Globus pallidus (tissue), 1 donor: ENCODE measurements at places on chromosomes 4 and X.

DNA sequence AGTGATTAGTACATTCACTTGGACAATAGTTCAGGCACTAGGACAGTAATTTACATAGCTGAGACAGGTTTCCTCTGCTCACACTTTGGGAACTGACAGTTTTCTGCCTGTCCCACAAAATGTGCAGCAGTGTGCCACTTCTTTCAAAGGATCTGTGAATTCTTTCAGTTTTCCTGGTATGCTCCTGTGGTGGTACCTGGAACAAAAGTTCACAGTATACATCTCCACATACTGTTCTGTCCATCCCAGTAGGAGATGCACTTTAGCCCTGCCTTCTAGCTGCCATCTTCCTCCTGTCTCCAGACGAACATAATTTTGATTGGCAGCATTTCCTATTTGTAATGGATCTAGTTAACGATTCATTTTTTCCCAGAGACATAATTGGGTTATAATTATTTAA, 360.8 kb upstream of the CXorf51B start:
- DNase-seq, result no peak

- DNase-seq, result no peak
Observed at GRCh38 chrX:132257116-132257515, 37.9 kb upstream of the RAP2C start.

- DNase-seq, result no peak
Observed at GRCh38 chrX:78747971-78748370, 451 bp downstream of the LPAR4 start.

- DNase-seq, result peak; percentile 63
Observed at GRCh38 chrX:28850955-28851354, 263.7 kb downstream of the IL1RAPL1 start.

- DNase-seq, result no peak
Observed at GRCh38 chr4:15737255-15737654, 34.4 kb downstream of the BST1 start.

DNA sequence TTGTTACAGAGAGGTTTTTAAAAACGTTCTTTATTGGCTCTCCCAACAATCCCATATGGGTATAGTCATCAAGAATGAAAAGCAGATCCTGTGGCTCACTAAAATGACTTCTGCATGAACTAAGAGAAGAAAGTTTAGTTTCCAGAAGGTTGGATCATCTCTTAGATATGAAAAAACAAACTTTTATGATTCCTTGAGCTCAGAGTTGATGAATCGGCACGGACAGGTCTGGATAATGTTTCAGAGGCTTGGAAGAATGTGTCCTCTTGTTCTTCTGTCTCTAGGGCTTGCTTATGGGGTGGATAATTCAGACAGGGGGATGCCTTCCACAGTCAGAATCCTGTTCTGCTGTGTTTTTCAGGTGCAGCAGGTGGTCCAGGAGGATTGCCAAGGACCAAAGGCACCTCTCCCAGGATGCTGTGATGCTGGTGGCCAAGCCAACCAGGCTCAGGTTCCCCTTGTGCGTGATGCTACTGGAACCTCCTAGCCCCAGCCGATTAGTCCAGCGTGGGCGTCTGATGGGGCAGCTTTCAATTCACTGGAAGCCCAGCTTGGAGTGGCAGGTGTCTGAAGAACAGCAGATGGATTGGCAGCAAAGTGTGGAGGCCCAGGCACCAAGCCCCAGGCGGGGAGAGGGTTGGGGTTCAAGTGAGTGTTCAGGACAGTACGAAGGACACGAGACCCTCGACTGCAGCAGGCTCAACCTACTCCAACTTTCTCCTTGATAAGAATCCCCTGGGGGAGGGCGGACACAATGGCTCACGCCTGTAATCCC, 30.3 kb downstream of the CCKAR start:
- no peak for DNase-seq

DNA sequence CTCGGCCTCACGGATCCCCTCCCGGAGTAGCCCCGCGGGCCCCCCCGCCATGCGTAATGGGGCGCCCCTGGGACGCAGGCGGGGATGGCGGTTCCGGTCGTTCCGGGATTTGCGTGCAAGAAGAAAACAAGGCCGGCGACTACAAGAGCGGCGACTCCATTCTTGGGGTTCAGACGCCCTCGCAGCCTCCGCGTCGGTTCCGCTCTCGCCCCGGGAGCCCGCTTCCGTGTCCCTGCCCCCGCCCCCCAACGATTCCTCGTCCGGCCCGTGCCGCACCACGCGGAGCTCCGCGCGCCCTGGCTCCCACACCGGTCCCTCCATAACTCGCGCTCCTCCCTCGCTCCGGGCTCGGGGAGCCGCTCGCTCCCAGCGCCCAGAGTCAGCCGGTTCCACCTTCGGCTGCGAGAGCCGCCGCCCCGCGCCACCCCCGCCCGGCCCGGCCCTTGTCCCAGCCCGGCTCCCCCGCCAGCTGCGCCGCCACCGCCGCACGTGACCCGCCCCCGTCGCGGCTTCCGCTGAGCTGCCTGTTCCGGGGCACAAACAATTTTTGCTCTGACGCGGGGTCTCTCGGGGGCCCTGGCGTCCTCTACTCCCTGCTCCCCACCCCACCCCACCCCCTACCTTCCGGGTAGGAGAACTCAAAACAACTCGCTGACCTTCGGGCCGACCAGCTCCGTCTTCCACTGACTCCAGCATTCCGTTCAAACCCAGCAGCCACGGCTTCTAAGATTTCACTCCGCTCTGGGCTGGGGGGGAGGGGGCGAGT, 78.8 kb upstream of the BCOR start:
- DNase-seq, result no peak

DNA sequence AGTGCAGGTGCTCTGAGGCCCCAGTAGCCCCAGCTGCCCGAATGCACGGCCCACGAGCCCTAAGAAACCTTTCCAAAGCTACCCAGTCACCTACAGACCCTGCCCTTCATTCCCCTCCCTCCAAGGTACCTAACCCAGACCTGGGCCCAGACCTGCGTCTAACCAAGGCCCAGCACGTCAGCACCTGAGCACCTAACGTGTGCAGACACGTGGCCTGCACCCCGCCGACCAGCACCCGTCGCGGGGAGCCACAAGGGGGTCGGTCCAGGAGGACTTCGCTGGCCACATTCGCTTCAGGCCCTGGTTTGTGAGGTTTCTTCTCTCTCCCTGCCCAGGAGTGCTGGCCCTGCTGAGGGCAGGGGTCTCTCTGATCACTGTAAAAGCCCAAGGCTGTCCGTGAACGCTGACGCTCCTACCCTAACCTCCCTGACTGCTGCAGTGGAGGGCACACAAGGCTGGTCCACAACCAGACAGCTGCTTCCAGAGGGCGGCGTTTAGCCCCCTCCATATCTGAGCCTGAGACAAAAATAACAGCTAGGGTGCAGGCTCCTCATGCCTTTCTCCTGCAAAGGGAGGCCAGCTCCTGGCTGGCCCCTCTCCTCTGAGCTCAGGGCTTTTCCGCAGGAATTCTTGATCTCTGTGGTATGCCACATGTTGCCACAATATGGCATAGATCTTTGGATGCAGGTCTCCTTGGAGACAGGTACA, 31.8 kb downstream of the WDR1 start:
- DNase-seq, result no peak

DNA sequence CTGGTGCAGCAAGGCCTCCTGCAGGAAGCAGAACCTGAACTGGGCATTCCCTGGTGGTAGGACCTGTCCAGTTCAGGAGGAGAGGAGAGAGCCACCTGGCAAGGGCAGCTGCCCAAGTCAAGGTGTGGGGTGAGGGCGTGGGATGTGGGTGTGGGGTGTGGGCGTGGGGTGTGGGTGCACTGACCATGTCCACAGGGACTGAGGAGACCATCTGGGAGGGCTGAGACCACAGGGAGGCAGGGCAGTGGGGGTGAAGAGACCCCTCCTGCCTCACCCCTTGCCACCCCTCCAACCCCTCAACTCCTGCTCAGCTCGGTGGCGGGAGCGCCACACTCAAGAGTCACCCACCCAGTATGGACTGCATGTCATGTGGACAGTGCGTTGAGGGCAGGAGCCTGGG, 117.9 kb downstream of the CPZ start:
- DNase-seq, result no peak

DNA sequence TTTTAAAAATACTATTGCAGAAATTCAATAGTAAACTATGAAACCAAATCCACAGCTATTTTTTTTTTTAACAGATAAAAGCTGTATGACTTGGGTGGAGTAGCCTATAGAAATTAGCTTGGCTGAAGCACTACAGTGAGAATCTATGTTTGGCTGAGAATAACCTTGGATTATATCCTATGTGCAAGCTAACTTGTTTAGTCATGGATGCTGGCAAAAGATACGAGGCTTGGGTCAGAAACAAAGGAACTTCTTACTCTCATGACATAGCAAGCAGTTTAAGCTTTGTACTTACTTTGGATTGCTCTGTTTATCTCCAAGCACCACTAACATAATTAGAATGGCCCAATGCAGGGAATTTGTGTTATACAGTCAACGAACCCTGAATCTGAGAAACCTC, 119.2 kb upstream of the GRID2 start:
- no peak for DNase-seq

DNA sequence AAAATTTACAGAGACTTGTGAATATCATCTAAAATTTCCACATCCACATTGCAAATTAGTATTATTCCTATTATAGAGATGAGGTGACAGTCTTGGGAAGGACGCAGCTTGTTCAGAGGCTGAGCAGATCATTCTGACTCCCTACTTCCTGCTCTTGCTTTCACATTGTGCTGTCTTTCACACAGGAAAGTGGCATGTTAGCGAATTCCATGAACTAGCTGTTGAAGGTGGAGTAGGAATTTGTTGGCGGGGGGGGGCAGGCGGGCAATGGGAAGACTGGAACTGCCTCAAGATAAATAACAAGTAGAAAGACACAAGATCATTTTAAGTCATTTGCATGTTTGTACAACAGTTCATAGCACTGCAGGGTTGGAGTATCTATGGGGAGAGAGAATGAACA, 2.3 kb downstream of the PF4V1 start:
- DNase-seq, result no peak

GRCh38 chr4:81360737-81361136, 111.0 kb downstream of the RASGEF1B start:
- no peak for DNase-seq

- DNase-seq, result no peak
Observed at GRCh38 chr4:169668069-169668721, 47.8 kb downstream of the CLCN3 start.

- DNase-seq, result no peak
Observed at GRCh38 chr4:89000382-89000781, 56.6 kb downstream of the FAM13A start.

DNA sequence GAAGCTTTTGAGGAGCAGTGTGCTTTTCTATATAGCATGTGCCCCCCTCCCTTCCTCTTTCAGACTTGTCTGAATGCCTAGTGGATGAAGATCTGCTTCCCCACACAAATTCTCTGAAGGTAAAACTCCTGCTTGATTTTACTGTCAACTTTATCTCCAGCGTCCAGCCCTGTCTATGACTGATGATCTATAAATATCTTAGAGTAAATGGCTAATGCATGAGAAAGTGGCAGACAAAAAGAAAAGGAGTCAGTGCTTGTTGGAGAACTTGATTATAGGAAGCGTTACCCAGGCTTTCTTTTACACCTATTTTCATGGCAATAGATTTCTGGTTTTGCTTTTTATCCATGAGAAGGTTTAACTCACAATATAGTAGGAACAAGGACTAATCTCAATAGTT, 168.3 kb upstream of the HS3ST1 start:
- no peak for DNase-seq

DNA sequence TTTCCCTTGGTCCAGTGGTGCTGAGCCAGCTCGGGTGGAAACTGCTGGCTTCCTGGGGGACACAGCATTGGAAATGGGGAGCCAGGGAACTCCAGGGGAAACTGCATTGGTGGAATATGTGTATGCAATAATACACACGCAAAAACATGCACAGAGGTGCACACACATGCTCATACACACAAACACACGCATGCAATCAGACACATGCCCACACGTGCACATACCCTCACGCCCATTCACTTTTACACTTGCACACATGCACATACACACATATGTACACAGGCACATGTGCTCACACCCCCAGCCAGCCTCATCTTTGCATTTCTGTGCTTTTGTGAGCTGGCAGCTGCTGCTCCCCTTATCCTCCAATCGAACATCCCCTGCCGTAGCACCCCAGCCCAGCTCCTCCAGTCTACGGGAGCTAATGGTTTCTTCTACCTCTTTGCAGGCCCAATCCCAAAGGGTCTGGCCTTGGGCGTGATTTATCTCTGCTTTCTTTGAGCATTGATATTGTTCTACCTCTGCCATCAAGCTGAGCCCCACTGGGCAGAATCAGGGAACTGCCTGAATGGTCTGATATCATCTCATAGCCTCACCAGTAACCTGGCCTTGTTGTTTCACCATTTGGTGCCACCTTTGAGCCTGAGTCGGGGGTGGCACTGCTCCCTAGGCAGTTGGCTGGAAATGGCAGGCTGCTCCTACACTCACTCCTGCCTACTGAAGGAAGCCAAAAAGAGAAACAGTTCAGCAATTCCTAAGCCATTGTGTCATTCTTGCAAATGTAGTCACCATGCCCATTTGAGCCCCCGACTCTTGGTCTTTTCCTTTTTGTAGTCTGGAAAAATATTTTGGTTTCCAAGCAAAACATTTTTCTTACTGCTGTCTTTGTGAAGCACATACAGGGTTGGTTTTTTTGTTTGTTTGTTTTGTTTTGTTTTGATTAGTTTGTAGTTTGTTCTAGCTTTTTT, 104.4 kb upstream of the MAMLD1 start:
- DNase-seq, result no peak

GRCh38 chrX:38961936-38962335, 160.7 kb downstream of the MID1IP1 start:
- no peak for DNase-seq

DNA sequence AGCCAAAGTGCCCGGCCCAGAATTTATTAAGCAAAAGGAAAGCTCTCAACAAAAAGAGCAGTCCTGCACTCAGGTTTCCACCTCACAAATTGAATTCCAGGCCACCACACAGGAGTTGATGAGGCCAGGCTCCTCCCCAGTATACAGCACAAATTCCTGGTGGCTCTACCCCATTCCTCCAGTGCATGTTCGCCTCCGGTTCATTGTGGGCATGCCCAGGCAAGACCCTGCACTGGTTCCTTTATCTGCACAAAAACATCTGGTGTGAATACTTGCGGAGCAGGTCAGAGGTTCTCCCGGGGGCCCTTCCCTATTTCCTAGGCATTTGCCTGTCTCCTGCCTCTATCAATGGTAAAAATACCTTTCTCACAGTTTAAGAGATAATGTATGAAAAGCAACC, 195.2 kb upstream of the ANXA10 start:
- DNase-seq, result no peak

- no peak for DNase-seq
Observed at GRCh38 chr4:77927991-77928925, 65.6 kb downstream of the MRPL1 start.

DNA sequence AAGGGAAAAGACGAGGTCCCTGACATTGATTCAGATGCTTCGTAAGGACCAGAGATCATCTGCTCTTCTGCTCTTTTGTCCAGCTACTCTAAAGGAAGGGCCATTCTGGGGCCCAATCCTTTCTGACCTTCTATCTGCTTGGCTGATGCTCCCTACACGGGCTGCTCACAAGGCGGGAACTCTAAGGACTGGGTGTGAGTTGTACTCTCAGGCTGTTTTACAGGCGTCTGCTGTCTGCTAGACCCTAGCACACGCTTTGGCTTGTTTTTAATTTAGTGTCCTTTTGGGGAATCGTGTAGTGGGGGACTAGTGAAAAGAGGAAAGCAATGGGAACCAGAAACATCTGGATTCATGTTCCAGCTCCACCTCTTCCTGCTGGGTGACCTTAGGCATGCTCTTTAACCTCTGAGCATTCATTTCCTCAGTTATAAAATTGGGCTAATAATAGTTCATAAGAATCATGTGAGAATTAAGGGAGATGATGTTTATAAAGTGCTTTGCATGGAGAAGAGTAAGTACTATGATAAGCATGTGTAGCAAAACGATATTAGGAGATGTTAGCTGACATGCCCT, 53.1 kb downstream of the CASP3 start:
- DNase-seq, result no peak
